ENCODE measurements at places on chromosomes 7 and 10. TPM values are rescaled to one million over a fixed set of nuclear protein-coding genes. Genes with fewer than 3 reads are reported as not detected.

The NDUFB8 gene
- 209 TPM for total RNA-seq

The CC2D2B gene
- total RNA-seq, result not detected

The EMX2 gene
- total RNA-seq, result not detected

The LIPF gene
- not detected for total RNA-seq

DNA sequence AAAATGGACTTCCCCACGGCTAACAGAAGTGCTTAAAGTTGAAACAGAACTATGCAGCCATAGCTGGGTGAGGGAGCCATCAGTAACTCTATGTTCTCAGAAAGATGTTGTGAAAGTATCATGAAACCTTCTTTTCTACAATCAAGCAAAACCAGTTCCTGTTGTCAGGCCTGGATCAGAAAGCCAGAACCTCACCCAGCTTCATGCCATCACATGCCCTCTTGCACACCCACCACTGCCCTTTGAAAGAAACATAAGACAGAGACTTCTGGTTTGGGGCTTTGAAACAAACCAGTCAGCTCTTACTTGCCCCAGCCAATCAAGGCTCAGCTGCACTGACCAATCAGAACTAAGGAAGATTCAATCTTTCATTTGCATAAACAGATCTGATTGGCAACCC, 230.8 kb upstream of the FERD3L start:
- DNase-seq, result no peak

The PRF1 gene
- total RNA-seq, result 5.8 TPM

DNA sequence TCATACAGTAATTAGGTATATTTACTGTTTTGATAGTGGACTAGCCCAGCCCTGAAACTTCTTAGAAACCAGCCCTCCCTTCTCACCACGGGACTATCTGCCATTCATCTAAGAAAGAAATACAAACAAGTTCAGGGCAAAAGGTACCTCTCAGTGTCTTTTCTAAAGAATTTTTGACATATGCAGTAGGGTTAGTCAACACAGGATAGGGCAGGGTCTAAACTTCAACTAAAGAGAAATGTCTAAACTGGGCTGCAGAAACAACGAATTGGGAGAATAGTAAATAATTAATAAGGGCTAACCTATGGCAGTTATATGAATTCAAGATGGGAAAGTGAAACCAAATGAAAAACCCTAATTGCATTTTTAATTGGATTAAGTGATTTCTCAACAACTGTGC, 496.6 kb downstream of the INHBA start:
- DNase-seq, result no peak

DNA sequence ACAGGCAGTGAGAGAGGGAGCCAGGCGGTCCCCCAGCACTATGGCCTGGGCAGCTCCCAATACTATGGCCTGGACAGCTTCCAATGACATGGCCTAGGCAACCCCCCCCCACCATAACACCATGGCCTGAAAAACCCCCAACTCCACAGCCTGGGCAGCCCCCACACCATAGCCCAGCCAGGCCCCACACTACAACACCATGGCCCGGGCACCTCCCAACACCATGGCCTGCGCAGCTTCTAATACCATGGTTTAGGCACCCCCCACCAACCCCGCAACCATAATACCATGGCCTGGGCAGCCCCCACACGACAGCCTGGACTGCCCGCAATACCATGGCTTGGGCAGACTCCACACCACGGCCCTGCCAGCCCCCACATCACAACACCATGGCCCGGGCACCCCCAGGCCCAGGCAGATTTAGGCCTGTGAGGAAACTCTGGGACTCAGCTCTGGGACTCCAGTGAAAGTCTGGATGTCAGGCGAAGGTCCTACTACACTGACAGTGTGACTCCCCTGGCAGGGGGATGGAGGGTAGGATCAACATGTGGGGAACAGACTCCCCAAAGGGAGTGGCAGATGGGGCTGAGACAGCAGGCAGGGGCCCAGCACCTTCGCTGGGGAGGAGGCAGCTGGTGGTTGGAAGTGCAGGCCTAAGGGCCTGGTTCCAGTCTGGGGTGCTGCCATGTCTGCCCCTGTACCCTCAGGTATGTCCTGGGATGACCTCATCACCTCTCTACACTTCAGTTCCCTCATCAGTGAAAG, 8.7 kb downstream of the CPXM2 start:
- DNase-seq, result no peak

GRCh38 chr7:81206217-81206616, 287.4 kb upstream of the SEMA3C start:
- no peak for DNase-seq

- no peak for DNase-seq
Observed at GRCh38 chr7:103551016-103551415, 105.0 kb upstream of the SLC26A5 start.

DNA sequence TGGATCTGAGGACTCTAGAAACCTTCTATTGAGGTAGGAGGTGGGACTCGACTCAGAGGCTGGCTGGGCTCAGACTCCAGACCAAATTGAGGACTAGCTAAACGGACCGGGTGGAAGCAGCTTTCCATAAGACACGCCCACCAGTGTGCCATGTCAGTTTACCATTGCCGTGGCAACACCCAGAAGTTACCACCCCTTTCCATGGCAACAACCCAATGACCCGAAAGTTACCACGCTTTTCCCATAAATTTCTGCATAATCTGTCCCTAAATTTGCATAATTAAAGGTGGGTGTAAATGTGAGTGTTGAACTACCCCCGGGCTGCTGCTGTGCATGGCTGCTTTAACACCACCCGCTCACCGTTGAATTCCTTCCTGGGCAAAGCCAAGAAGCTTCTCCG, 58.9 kb downstream of the MICALL2 start:
- no peak for DNase-seq

The TYW1B gene
- total RNA-seq, result 6.2 TPM

The NDUFA5 gene
- total RNA-seq, result 71.5 TPM

The IKZF1 gene
- total RNA-seq, result 163 TPM

- peak; percentile 71 for DNase-seq
Observed at GRCh38 chr7:47938574-47939165, 9.6 kb downstream of the PKD1L1 start.

DNA sequence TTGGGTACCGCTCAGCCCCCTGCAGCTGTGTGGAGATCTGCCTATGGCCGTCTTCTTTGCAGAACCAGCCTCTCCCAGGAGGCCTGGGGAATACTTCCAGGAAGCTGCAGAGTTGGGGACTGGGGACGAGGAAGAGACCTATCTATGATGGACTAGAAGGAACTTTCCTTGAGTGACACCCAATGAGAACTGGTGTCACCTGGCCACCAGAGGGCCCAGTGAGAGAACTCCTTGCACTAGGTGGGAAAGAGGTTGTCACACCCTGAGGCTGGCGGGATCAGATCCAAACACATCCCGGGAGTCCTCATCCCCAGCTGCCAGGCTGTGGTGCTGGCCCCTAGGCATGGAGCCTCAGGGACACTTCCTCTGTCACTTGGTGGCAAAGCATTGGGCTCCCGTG, 4.9 kb upstream of the GRID2IP start:
- peak; percentile 51 for DNase-seq

DNA sequence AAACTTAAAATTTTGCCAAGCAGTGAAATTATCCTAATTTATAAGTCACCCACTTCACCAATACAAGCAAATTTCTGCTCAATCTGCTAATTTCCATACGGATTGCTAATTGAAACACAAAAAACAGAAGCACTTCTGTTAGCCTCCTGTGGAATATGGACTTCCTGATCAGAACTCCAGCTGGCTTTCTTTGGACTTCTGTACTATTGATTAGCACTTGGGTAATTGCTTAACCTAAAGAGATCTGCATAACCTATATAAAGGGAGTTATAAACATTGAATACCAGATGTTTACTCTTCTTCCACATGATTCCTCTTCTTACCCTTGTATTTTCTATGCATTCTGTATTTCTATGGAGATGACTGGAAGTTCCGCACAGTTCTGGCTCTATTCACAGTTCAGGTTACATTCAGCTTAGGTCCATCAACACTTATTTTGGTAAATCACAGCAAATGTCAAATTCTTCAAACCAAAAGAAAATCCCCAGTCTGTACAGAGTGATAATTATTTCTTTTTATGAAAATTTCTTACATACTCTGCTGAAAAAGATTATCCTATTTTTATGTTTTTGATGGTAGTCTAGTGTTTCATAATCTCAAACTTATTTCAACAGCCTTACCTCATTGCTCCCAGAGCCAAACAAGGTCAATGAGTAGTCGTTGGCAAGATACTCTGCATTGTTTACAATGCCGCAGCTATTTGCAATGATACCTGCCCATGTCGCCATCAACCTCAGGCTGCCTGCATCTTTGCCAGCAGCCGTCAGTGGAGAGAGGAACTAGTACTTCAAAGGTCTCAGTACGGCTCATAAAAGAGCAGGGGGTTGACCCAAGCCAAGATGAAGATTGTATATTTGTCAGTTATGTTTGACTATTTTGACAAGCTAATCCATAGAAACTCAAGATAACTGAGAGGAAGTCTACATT, 225.6 kb downstream of the AHR start:
- DNase-seq, result no peak

The SLC16A9 gene
- not detected for total RNA-seq

The RELN gene
- total RNA-seq, result not detected

DNA sequence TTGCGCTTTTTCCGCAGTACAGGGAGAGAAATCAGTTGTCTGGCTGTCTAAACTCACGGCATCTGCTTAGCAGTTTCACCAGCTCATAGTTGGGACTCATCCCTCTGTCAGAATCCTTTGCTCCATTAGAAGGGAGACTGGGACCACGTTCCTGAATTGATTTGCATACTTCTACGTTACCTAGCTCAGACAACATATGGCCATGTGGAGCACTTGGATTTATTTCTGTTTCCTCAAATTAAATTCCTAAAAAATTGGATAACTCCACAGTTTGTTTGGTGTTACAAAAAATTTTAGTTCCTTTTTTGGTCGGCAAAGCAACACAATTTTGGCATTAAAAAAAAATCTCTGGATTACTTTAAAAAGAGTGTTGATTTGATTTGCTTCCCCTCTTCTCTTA, 614.0 kb downstream of the AUTS2 start:
- DNase-seq, result no peak

DNA sequence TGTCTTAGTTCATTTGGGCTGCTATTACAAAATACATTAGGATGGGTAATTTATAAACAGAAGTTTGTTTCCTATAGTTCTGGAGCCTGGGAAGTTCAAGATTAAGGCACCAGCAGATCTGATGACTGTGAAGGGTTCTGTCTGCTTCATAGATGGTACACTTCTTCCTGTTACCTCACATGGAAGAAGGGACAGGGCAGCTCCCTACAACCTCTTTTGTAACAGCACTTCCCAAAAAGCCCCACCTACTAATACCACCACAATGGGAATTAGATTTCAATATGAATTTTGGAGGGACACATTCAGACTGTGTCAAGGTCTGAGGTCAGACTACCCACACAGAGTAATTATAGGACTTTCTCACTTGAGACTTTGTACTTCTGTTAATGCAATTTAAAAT, 260.3 kb downstream of the ARHGAP12 start:
- no peak for DNase-seq

DNA sequence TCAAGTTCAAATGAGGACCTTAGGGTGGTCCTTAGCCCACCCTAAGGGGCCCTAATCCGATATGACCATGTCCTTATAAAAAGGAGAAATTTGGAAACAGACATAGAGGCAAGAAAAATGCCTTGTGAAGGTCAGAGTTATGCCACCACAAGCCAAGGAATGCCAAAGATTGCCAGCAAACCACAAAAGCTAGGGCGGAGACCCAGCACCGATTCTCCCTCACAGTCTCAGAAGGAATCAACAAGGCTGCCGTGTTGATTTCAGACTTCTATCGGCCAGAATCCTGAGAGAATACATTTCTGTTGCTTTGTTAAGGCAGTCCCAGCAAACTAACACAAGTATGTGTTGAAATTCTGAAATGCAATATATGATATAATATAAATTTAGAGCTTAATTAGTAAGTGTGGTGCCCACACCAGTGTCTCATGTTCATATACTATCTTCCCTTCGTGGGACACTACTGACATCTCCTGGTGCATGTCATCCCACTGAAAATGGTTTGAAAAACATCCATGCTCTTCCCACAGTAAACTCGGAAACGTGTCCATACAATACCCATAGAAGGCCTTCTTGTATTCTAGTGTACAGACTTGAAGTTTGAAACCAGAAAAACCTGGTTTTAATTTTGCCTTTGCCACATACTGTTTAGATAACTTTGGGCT, 349.0 kb downstream of the TNS3 start:
- peak; percentile 14 for DNase-seq

DNA sequence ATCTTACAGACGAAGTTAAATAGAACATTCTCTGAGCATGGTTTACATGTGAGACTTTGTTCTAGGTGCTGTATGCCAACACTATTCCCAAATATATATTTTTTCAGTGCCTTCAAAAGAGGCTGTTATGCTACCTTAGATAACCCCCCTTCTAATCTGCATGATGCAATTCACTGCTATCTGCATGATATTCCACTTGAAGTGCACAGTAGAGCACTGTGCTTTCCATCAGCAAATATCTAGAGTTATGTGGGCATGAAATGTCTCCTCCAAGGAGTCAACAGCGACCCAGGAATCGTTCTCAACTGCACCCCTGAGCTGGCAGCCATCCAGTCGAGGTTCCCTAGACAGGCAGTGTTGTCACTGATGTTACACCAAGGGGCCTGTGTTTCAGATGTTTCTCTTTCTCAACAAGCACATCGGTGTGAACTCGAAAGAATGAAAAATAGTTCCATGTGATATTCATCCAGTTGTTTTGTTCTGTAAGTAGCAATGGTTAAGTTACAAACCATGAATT, 88.3 kb downstream of the PDE1C start:
- no peak for DNase-seq

The HOXA9 gene
- not detected for total RNA-seq

DNA sequence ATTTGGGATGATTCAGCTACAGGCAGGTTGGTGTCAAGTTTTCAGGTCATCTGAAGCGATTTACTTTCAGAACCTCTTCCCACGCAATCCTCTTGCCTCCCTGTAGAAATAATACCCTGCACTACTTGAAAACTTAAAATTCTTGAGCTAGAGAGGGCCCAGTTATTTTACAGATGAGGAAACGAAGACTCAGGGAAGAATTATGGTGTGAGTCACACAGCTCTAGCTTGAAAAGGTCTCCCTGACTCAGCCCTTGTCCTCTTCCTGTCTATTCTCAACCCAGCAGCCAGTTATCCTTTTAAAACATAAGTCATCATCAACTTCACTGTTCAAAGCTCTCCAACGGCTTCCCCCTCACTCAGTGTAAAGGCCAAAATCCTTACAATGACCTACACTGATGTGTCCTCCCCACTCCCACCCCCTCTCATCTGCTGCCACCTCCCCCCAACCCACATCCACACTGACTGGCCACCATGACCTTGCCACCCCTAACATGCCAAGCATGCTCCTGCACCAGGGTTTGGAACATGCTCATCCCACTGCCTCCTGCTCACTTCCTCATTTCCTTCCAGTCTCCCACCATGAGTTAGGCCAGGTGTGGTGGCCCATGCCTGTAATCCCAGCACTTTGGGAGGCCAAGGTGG, 3.4 kb downstream of the DNMBP start:
- peak; percentile 39 for DNase-seq

GRCh38 chr7:99218406-99219184, 10.7 kb upstream of the KPNA7 start:
- no peak for DNase-seq

- DNase-seq, result no peak
Observed at GRCh38 chr10:131078131-131078881, 233.2 kb downstream of the TCERG1L start.

- DNase-seq, result no peak
Observed at GRCh38 chr10:78383378-78384048, 349.9 kb downstream of the RPS24 start.
